GM23248 (cell line): ENCODE measurements at places on chromosomes 6 and 20. TPM values are rescaled to one million over a fixed set of nuclear protein-coding genes. Genes with fewer than 3 reads are reported as not detected.

DNA sequence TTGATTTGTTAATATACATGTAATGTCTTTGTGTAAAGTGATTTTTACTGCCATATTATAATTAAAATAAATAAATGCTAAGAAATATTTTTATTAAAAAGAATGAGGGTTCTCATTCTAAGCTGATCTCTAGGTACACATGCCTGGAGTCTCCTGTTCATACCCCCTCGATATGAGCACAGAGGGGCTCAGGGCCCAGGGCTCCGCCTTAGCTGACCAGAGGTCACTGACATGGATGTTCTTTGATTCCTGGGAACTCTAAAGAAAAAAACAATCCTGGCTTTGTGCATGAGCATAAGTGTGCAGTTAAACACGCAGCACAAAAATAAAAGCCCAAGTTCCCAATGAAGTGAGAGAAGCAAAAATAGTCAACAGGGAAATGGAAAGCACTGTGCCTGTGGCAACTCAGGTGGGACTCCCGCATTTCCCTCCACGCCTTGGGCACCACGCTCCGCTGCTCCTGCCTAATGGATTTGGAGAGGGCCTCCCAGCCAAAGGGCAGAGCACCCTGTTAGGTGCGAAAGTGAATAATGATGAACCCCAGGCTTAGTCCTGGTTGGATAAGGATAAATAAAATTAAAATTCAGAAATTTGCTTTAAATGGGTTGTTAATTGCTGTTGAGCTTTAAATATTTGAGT lies 33.3 kb upstream of the QKI start:
- 0 out of 2 replicates have a peak, but pooled peaks cover 3% of the 10 kb centered on the region for H3K4me1 ChIP-seq
- no peaks in the 10 kb centered on the region for H3K27me3 ChIP-seq
- H3K27ac ChIP-seq: no peak overlapping the region
- no peaks in the 10 kb centered on the region for H3K36me3 ChIP-seq
- DNase-seq: no peak

Gene RBM12
- 31.7 and 36.0 TPM in 2 replicates for total RNA-seq

DNA sequence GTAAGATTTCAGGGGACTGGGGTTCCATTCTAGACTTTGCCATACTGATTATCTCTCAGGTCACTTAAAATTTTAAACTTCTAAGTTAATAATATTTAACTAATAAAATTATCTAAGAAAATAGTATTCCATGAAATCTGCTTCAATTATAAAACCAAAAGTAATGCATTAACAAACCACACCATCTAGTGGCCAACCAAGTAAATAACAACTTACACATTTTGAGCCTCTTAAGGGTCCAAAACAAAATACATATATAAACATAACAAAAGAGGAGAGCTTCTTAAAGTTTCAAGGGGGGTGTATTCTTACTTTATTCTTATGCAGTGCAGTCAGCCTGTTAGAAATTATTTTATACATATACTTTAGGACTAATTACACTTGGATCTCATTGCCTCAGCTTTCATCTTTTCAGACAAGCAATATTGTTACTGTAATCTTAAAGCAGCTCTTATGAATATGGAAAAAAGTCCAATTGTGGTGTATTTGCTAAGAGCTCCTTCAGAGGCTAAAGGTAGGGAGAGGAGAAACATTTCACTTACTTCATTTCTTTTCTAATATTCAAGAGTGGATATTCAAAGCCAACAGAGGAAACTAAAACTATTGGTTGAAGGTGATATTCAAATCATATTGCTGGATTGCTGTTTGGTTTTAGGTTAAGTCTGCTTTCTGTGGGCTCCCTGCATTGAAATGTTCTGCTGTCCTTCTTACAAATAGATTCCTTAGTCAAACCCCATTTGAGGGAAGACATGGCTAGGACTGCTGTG lies 199.7 kb upstream of the SIM1 start:
- peaks cover 23% of the 10 kb centered on the region for H3K4me1 ChIP-seq
- DNase-seq: peak; percentile 56
- H3K27ac ChIP-seq: peak overlapping the region; percentile 85
- no peak overlapping the region for H3K4me3 ChIP-seq

GRCh38 chr6:110664933-110665332 lies 150.3 kb downstream of the CDK19 start:
- no peak overlapping the region for H3K4me3 ChIP-seq
- peaks cover 24% of the 10 kb centered on the region for H3K4me1 ChIP-seq
- H3K36me3 ChIP-seq: peaks cover 3% of the 10 kb centered on the region; the same call in 1 of the 2 replicates
- no peak overlapping the region for H3K27ac ChIP-seq

GRCh38 chr6:8743170-8743745 lies 307.9 kb upstream of the SLC35B3 start:
- no peak overlapping the region for H3K27ac ChIP-seq
- no peaks in the 10 kb centered on the region for H3K27me3 ChIP-seq
- no peaks in the 10 kb centered on the region for H3K36me3 ChIP-seq
- no peak overlapping the region; the same call in 1 of the 2 replicates for H3K4me3 ChIP-seq
- DNase-seq: no peak

Gene DLL1
- 0.38 and 0.86 TPM in 2 replicates for total RNA-seq

DNA sequence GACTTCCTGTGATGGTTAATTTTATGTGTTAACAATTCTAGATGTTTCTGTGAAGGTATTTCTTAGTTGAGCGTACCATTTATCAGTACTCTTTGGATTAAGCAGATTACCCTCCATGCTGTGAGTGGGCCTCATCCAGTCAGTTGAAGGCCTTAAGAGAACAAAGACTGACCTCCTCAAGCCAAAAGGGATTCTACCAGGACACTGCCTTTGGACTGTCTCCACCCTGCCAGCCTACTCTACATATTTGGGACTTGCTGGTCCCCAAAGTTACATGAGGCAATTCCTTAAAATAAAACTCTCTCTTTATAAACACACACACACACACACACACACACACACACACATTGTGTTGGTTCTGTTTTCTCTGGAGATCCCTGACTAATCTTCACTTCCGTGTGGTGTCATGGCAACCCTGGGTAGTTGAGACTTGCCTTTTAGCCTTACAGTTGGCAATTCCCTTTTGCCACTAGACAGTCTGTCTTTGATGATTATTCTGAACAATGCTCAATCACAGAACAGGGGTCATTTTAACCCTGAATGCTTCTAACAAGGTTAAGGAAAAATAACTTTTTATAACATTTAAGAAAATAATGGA lies 32.2 kb downstream of the MRAP2 start:
- H3K4me3 ChIP-seq: no peak overlapping the region
- no peaks in the 10 kb centered on the region for H3K27me3 ChIP-seq
- peak; percentile 75 for DNase-seq
- H3K4me1 ChIP-seq: peaks cover 6% of the 10 kb centered on the region; the same call in 1 of the 2 replicates
- H3K36me3 ChIP-seq: no peaks in the 10 kb centered on the region

DNA sequence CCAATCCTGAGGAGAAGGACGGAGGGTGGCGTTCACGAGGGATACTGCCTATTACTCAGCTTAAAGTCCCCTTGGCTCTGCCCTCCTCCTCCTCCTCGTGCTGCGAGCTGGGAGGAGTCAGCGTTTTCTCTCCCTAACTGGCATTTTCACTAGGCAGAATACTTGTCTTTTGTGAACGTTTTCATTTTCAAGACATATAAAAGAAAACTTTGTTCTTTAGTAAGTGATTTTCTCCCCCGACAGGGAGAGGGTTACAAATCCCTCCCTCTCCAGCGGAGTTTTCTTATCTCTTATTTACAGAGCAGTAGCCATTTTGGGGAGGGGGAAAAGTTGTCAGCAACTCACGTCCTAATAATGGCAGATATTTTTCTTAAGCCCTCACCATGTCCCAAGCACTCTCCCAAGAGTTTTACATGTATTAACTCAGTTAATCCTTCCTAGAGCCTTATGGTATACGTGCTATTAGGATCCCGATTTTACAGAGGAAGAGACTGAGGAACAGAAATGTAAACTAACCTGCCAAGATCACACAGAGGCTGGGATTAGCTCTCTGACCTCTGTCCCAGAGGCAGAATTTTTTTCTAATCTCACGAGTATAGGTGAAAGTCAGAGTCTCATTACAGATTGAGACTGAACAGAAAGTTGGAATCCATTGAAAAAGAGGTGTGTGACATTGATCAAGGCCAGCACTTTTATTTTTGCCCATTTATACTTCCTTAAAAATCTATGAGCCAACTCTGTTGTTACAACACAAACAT lies 30.0 kb upstream of the ZNF217 start:
- peaks cover 42% of the 10 kb centered on the region for H3K4me1 ChIP-seq
- H3K4me3 ChIP-seq: peak overlapping the region; percentile 65
- peak overlapping the region; percentile 97 for H3K27ac ChIP-seq
- DNase-seq: peak; percentile 91

Gene SYCP2
- total RNA-seq: 0.22 and 0.38 TPM in 2 replicates

GRCh38 chr6:41702771-41703494 lies 32.5 kb downstream of the TFEB start:
- H3K27me3 ChIP-seq: no peaks in the 10 kb centered on the region
- peaks cover 29% of the 10 kb centered on the region for H3K4me1 ChIP-seq
- no peak for DNase-seq
- H3K27ac ChIP-seq: no peak overlapping the region

DNA sequence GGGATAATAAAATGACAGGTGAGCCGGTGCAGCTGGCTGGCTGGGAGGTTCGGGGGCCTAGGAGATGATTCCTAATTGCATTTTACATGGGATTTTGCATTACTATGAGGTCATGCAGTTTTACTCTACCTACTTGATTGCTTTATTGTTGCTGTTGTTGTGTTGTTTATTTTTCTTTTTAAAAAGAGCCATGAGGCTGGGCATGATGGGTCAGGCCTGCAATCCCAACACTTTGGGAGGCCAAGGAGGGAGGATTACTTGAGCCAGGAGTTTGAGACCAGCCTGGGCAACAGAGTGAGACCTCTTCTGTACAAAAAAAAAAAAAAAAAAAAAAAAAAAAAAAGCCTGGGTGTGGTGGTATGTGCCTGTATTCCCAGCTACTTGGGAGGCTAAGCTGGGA lies 104.8 kb downstream of the GJA1 start:
- H3K27ac ChIP-seq: no peak overlapping the region
- H3K27me3 ChIP-seq: no peaks in the 10 kb centered on the region
- H3K4me3 ChIP-seq: no peak overlapping the region
- H3K4me1 ChIP-seq: peaks cover 19% of the 10 kb centered on the region
- no peaks in the 10 kb centered on the region for H3K36me3 ChIP-seq

DNA sequence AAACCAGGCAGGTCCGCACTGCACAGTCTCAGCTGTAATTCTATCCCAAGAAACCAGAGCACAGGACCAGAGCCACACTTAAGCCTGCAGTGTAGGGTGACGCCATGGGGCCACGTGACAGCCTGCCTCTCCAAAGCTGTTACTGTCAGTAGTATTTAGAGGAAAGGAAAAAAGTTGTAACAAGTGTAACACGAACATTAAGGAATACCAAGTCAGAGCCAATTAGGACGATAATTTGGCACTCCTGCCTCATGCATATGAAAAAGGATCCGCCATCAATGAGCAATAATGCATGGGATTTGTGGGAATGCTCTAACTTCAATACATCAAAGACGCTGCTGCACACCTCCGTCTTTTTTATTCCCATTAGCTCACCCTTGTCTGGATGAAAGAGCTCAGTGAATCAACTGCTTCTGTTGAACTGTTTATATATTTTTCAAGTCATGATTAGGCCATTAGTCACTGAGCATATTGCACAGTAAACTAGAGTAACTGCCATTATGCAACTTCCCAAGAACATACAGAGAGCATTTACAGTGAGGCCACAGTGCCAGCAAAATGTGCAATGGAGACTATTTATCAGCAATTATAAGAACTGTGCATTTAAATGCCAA lies 79.9 kb downstream of the ATXN1 start:
- H3K4me1 ChIP-seq: peaks cover 63% of the 10 kb centered on the region
- peak; percentile 96 for DNase-seq
- no peaks in the 10 kb centered on the region for H3K27me3 ChIP-seq
- peak overlapping the region; percentile 75 for H3K27ac ChIP-seq

GRCh38 chr20:44776980-44777379 lies 31.3 kb downstream of the KCNK15 start:
- peaks cover 7% of the 10 kb centered on the region; the same call in 1 of the 2 replicates for H3K27me3 ChIP-seq
- peak; percentile 44 for DNase-seq
- no peaks in the 10 kb centered on the region for H3K36me3 ChIP-seq
- no peak overlapping the region for H3K27ac ChIP-seq
- H3K4me1 ChIP-seq: no peaks in the 10 kb centered on the region

GRCh38 chr6:20340068-20340848 lies 61.4 kb upstream of the E2F3 start:
- H3K36me3 ChIP-seq: no peaks in the 10 kb centered on the region
- DNase-seq: no peak
- H3K4me1 ChIP-seq: no peaks in the 10 kb centered on the region
- H3K27me3 ChIP-seq: no peaks in the 10 kb centered on the region; the same call in 1 of the 2 replicates

- H3K27ac ChIP-seq: peak overlapping the region; percentile 98
- peaks cover 31% of the 10 kb centered on the region; the same call in 1 of the 2 replicates for H3K36me3 ChIP-seq
- H3K4me1 ChIP-seq: peaks cover 12% of the 10 kb centered on the region
- peak overlapping the region; percentile 92 for H3K4me3 ChIP-seq
- H3K27me3 ChIP-seq: no peaks in the 10 kb centered on the region
Measured at GRCh38 chr20:50194831-50195523, 4.3 kb downstream of the CEBPB start.

DNA sequence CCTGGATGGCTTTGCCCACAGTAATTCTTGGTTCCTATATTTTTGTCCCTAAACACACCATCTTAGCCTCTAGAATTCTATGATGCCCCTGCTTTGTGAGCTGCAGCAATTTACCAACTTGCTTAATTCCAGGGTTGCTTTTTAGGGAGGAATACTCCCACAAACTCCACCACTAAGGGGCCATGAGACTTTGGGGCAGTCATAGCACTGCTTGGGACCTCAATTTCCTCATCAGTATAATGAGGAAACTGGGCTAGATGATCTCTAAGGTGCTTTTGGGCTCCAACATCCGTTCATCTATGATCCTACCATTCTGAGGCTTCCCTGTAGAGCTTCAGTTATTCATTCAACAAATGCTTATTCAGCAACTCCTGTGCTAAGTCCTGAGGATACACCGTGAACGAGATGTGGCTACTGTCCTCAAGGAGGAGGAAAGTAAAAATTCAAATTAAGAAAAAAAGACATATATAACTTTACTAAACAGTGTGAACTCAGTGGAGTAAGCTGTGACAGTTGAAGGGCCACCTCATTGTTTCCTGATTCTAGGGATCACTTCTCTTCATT lies 75.3 kb downstream of the PRDM1 start:
- no peak for DNase-seq
- H3K4me3 ChIP-seq: no peak overlapping the region
- no peaks in the 10 kb centered on the region for H3K27me3 ChIP-seq
- no peaks in the 10 kb centered on the region for H3K36me3 ChIP-seq
- no peak overlapping the region; the same call in 1 of the 2 replicates for H3K27ac ChIP-seq

Gene GNAS-AS1
- total RNA-seq: 0.25 and 0.97 TPM in 2 replicates

- peaks cover 28% of the 10 kb centered on the region for H3K4me1 ChIP-seq
- peak overlapping the region; percentile 26; the same call in 1 of the 2 replicates for H3K4me3 ChIP-seq
- no peaks in the 10 kb centered on the region for H3K36me3 ChIP-seq
- DNase-seq: peak; percentile 93
Measured at GRCh38 chr6:122798099-122798641, 9.1 kb downstream of the SMPDL3A start.

Gene GHRH
- not detected in 2 replicates for total RNA-seq

Gene OOEP
- total RNA-seq: not detected in 2 replicates

DNA sequence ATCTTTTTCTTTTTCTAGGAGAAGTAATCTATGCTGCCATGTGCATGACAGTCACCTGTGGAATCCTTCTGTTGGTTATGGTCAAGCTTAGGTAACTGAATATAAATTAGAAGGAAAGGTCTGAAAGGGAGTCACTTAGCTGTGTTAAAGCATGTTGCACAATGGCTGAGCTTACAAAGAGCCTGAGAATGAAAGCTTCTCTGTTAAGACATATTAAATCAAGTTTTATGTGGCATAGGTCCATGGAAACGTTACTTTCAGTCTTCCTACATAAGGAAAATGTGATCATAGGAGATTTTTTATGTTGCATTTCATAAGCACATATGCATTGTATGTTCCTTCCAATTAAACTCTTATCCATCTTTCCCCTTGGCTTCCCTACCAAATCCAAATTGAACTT lies 72.1 kb downstream of the GFRAL start:
- DNase-seq: peak; percentile 41
- no peak overlapping the region for H3K27ac ChIP-seq
- no peaks in the 10 kb centered on the region; the same call in 1 of the 2 replicates for H3K4me1 ChIP-seq
- no peaks in the 10 kb centered on the region for H3K27me3 ChIP-seq
- no peaks in the 10 kb centered on the region for H3K36me3 ChIP-seq

- no peak overlapping the region for H3K27ac ChIP-seq
- H3K27me3 ChIP-seq: no peaks in the 10 kb centered on the region
- peak; percentile 35 for DNase-seq
Measured at GRCh38 chr6:23533944-23534343, 592.1 kb upstream of the NRSN1 start.
